ENCODE measurements at places on chromosomes 7 and 10.

DNA sequence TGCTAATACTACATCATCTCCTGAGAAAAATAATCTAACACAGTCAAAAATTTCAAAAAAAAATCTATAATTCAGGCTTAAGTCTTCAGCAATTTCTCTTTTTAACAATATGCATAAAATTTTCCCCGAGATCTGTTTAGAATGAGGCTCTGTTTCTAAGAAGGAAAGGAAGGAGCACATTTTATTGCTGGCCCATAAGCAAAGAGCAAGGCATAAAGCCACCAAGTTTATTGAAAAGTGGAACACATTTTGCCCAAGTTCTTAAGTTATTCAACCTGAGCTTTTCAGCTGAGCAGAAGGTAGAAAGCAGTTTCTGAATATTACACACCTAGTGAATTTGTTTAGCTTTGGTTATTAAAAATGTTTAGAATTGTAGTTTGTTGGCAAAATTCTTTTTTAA is 73.9 kb downstream of the AGMO start:
- no peak for DNase-seq

DNA sequence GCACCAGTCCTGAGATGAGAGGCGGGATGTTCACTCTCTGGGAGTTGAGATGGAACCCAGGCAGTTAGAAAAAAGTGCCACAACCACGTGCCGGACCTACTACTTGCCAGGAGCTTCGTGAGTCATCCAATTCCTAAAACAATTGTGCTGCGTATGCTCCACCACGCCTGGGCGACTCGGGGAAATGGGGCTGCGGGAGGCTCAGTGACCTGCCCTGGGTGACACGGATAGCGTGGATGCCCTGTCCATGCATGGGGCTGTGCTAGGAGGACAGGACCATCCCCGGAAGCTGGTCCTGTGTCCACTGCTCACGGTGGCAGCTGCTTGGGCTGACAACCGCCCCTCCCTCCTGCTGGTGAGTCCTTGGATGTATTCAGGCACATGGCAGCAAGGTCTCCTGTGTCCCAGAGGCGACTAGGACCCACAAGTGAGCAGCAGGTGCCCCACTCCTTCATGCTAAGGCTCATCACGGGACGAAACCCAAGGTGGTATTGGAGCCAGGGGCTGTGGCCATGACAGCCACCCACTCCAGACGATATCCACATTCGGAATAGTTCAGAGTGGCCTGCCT is 90.4 kb downstream of the BMS1 start:
- DNase-seq, result no peak

DNA sequence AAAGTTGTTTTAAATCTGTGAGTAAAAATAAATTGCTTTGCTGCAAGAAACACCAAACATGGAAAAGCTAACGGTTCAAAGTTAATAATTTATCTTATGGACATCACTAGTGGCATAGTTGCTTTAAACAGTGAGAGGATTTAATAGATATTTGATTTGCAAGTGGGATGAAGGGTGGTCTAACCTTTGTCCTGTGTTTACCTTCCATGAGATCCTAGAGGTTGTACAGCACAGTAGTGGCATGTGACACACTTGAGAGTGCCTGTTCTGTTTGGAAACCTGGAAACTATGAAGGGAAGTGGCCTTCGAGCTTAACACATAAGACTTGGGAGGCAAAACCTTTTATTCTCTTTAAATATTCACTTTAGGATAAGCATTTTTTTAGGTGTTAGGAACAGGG is 16.0 kb downstream of the EGFR start:
- no peak for DNase-seq

DNA sequence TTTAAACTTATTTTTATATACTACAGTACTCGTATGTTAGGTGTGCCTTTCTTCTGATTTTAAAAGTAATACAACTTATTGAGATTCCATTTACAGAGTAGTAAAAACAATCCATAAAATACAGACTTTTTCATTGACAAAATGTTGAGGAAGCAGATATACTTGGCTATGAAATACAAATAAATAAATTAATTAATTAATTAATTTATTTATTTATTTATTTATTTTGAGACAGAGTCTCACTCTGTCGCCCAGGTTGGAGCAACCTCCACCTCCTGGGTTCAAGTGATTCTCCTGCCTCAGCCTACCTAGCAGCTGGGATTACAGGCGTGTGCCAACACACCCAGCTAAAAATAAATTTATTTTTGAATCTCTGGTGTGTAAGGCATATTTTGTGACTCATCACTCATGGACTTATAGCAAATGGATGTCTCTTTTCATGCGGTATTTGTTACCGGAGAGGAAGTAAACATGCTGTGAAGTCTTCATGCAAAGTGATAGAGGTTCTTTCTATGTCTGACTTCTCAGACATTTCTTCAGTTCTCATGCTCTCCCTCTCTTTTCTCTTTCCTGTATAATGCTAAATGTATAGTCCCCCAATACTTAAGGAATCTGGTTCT is 20.2 kb upstream of the SRPK2 start:
- DNase-seq, result no peak

DNA sequence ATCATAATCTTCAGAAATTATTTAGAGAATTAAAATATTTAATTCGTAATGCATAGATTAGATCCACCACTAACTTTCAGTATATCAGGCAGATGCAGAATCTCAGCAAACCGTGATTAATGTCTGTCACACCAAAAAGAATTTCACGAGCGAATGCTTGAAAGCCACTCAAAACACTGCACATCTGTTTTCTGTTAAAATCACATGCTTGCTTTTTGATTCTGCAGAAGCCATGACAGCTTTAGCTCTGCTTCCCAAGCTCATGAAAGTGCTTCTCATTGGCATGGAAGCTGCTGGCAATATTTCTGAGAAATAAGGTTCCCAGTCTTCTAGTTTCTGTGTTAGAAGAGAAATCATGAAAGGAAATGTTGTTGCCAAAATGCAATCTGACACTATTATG is 837.8 kb upstream of the LRRN3 start:
- peak; percentile 53 for DNase-seq

DNA sequence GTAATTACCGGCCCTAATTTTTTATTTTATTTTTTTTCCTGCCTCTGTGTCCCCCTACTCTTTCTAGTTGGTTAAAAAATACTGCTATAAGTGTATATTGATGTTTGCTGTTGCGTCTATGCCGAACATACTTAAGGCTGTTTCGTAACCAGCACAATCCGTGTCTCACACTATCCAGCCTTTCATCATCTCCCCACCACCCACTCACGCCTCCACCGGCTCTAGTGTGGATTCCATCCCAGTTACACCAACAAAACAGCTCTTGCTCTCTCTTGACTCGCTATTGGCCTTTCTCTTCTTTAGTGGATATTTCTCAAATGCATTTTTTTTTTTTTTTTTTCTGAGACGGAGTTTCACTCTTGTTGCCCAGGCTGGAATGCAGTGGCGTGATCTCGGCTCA is 70.1 kb upstream of the CAMK1D start:
- no peak for DNase-seq

- DNase-seq, result peak; percentile 71
Observed at GRCh38 chr10:72637398-72637857, 11.5 kb upstream of the MICU1 start.

DNA sequence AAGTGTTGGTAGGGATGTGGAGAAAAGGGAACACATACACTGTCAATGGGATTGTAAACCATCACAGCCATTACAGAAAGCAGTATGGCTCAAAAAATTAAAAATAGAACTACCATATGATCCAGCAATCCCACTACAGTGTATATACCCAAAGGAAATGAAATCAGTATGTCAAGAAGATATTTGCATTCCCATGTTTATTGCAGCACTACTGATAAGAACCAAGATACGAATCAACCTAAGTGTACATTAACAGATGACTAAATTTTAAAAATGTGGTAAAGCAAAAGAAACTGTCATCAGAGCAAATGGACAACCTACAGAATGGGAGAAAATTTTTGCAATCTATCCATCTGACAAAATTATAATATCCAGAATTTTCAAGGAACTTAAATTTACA is 290.4 kb downstream of the IPMK start:
- no peak for DNase-seq

- DNase-seq, result peak; percentile 80
Observed at GRCh38 chr7:73879977-73880681, 19.2 kb downstream of the TMEM270 start.

DNA sequence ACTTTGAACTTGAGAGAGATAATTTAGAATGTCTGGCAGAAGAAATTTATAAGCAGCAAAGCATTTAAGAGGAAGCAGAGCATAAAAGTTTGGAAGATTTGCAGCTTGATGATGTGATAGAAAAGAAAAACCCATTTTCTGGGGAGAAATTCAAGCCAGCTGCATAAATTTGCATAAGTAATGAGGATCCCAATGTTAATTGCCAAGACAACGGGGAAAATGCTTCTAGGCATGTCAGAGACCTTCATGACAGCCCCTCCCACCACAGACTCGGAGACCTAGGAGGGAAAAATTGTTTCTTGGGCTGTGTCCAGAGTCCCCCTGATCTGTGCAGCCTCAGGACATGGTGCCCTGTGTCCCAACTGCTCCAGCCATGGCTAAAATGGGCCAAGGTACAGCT is 263.6 kb upstream of the POT1 start:
- no peak for DNase-seq

GRCh38 chr7:139682136-139683013 is 95.4 kb downstream of the HIPK2 start:
- DNase-seq, result peak; percentile 75

DNA sequence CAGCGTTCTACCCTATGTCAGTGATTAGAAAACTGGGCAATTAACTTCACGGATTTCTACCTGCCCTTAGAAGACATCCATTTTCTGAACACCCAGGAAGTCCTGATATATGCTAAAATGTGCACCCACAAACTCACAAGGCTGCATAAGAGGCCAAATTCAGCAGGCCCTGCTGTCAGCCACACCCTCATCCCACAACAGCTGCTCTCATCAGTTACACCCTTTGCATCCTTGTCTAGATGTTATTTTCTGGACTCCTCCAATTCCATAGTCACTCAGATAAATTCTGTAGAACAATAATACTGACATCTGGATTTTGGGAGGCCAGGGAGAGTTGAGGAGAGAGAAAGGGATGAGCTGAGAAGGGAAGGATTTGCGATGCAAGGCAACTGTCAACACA is 208.9 kb downstream of the TAX1BP1 start:
- DNase-seq, result no peak

- no peak for DNase-seq
Observed at GRCh38 chr7:28654110-28654509, 241.8 kb downstream of the CREB5 start.

DNA sequence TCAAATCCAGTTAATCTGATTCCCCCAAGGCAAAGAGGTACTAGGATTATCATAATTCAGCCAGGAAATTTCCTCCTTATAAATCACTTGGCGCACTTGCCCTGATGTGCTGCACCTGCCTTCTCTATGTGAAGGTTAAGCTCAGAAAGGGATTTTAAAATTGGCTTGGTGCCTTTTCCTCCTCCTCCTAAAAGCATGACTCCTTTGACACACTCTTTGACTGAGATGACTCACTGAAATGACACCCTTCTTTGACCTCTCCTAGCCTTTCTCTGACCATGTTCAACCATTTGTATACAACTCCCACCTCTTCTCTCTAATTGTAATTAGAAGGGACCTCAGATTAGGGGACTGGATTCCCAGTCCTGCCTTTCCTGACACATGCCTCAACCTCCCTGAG is 46.5 kb downstream of the ABLIM1 start:
- no peak for DNase-seq

GRCh38 chr7:53812135-53812534 is 730.0 kb upstream of the VSTM2A start:
- DNase-seq, result no peak

- peak; percentile 51 for DNase-seq
Observed at GRCh38 chr10:70212879-70213278, 20.4 kb downstream of the PPA1 start.

DNA sequence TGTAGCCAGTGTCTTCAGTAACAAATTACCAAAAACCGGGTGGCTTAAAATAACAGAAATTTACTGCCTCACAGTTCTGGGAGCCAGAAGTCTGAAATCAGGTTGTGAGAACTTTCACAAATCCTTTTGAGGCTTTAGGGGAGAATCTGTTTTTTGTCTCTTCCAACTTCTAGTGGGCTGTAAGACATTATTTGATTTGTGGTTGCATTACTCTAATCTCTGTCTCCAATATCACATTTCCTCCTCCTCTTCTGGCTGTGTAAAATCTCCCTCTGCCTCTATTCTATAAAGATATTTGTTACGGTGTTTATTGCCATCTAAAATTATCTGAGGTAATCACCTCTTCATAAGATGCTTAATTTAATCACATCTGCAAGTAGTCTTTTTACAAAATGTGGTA is 1039.6 kb upstream of the LRRN3 start:
- DNase-seq, result no peak

DNA sequence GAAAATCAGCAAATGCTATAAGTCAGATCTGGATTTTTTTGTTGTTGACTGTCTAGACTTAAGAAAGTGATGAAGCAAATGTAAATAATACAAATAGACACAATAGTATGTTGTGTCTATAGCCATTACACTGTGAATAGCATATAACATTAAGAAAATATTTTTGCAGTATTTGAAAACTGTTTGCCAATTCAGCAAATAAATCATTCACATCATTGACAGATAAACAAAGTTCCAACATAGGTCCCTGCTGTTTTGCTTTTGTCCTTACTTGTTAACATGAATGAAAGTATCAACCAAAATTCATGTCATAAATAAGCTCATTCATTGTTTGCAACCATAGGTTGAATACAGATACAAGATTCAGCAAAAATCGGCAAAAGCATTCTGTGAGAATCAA is 200.5 kb downstream of the KIF20B start:
- no peak for DNase-seq

DNA sequence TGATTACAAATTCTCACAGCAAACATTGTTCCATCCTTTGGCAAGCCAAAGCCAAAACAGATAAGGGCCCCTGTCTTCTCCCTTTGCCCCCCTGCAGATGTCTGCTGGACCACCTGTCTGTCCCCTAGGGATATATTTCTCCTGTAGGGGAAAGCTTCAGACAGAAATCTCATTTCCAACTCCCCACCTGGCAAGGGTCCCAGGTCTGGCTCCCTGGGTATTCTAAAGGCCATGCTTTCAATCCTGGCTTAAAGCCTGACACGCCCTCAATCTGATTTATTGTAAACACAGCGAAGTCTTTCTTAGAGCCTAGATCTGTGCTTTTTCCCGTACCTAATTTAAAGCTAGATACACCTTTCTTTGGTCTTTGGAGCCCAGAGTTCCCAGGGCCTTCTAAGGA is 66.1 kb downstream of the KCNMA1 start:
- no peak for DNase-seq

GRCh38 chr10:82075605-82076004 is 200.6 kb downstream of the NRG3 start:
- no peak for DNase-seq

DNA sequence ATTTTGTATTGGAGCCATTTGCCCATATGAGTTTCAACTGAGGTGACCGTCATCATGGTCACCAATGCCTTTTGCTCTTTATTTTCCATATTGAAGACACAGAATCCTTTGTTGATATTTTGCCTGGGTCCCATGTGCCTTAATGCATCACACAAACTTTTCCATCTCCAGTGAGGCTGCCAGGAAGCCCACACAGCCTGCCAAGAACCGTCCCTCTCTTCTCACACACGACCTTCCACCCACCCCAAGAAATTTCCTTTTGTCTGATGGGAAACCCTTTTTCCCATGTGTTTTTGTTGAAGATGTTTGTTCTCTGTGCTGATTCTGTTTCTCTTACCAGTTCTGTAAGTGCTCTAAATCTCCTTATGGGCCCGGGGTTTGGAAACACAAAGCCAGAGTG is 168.9 kb downstream of the CSTF2T start:
- DNase-seq, result no peak

Data from fibroblast of skin of abdomen (primary cell).